ENCODE measurements at places on chromosomes 11 and 22.

GRCh38 chr11:130124096-130124495, 35.5 kb upstream of the ST14 start:
- no peak for DNase-seq

DNA sequence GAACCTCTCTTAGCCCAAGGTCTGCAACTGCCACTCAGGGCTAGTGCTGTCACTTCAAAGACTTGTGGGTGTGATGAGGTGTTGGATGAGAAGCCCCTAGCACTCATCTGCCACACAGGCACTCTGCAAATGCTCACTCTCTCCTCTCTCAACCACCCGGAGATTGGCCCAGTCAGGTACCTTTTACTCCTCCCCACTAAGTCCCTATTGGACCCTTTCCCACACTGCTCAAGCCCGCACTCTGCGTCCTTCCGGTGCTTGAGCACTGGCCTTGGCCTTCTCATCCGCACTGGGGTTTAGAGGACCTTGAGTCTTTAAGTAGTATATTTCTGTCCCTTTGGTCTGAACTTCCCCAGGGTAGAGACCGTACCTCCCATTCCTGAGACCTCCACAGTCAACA, 308.0 kb downstream of the NXPE2 start:
- no peak for DNase-seq

- DNase-seq, result no peak
Measured at GRCh38 chr11:10978198-10978597, 120.3 kb upstream of the ZBED5 start.

DNA sequence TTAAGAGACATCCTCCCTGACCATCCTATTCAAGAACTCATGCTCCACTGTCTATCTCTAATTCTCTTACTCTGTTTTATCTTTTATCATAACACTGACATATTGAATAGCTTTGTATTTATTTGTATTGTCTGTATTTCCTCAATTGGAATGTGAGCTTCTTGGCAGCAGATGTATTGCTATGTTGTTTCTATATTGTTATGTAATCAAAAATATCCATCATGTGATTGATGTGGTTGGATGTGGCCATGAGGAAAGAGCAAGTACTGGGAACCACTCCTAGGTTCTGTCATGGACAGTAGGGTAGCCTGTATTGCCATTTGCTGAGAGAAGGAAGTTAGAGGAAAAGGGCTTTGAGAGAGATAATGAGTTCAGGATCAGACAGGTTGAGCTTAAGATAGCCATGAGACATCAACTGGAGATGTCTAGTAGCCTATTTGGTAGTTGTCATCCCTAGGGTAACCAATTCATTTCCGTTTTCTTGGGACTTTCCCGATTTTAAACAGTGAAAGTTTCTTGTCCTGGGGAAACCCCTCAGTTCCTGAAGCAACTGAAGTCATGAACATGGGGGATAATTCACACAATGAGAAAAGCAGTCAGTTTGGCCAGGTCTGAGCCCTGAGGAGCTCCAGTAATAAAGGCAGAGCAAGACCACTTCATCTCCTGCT, 404.5 kb downstream of the INSC start:
- DNase-seq, result no peak

DNA sequence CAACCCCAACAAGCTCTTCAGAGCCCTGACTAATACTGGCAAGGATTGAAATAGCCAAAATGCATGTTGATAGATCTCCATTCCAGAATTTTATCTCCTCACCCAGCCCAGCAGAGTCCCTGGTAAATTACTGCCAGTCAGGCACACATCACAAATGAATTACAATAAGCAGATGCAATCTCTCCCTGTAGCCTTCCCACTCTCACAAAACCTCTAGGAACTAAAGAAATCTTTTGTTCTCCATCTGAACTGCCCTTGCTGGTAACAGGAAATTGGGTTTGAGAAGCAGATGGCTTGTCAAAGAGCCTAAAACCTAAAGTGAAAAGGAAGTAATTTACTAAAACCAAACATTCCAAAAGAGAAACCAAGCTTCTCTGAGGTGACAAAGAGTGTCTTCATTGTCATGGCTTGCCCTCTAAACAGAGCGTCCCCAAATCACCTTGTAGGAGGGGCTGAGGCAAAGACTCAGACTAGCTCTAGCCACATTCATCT, 59.5 kb downstream of the FAM168A start:
- no peak for DNase-seq

DNA sequence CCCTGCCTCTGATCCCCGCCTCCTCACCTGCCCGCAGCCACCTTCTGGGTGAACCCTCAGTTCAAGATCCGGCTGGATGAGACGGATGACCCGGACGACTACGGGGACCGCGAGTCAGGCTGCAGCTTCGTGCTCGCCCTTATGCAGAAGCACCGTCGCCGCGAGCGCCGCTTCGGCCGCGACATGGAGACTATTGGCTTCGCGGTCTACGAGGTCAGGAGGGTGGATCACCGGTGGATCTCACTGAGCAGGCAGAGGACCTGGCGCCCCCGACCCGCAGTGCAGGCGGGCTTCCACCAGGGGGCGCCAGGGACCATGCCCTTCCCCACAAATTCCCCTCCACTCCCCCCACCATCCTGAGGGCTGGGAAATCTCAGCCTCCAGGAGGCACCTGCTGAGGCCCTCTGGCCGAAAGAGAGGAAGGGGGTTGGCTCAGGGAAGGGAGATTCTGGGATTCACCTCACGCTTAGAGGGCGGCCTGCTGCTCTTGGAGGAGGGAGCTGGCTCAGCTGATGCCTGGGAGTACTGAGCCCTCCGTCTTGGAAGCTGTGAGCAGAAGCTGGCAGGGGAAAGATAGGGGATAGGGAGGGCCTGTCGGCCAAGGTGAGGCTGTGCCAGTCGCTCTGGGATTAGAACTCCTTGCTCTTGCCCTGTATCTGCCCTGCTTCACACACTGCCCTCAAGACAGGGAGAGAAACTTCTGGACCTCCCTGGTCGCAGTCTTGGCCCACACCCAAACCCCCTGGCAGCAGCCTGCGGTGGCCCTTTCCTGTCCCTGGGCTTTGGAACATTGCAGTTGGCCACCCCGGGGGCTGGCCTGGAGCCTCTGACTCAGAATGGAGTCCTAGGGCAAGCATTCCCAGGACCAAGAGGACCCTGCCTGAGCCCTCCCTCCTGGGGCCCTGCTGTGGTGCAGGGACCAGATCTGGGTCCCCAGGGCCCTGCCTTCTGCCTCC, 23.2 kb downstream of the CAPN1 start:
- no peak for DNase-seq

- DNase-seq, result no peak
Measured at GRCh38 chr22:19546680-19547079, 22.5 kb upstream of the CLDN5 start.

DNA sequence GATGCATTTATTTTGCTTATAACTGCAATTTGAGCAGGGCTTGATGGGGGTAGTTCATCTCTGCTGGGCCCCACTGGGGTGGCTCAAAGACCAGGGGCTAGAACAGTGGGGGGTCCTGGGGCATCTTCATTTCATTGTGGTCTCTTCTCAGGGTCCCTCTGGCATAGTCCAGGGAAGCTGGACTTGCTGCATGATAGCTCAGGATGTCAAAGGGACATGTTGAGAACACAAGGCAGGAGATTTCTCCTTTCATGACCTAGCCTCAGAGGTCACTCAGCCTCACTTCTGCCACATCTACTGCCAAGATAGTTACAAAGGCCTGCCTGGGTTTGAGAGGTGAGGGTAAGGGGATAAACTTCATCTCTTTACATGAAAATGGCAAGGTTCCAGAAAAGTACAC, 89.5 kb downstream of the CWC15 start:
- DNase-seq, result no peak

GRCh38 chr22:40819599-40820140, 524 bp upstream of the SLC25A17 start:
- no peak for DNase-seq

- no peak for DNase-seq
Measured at GRCh38 chr11:82864268-82864667, 36.0 kb downstream of the PRCP start.

GRCh38 chr11:1022908-1023810, 13.4 kb downstream of the MUC6 start:
- DNase-seq, result no peak

Measured in left hindlimb (tissue), 1 donor.